H54 (cell line): ENCODE measurements at places on chromosomes 5 and 9.

- DNase-seq, result no peak
These were observed 16.8 kb downstream of the ALDOB start for GRCh38 chr9:101418518-101419430.

DNA sequence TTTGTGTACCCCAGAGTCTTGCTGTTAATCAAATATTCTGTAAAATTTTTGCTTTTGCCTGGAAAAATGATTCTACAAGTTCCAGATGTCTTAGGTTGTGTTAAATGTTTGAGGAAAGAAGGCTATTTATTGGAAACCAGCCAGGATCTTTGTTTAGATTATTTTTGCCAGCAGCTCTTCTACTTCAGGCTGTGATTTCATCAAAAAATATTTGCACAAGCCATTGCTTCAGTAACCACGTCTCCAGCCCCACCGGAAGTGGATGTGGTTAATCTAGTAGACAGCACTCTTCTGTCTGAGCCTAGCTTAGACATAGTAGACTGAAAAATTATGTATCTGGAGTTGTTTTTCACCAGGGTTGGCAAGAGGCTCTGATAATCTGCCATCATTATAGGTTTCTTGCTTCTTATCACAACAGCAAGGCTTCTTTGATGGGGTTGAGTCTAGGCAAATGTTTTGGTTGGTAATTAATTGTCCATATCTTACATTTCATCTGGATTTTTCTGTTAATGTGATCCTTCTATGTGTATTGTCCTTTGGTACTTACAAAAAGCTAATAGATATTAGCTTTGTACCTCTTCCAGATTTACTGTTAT is 17.1 kb downstream of the KCTD16 start:
- no peak for DNase-seq

DNA sequence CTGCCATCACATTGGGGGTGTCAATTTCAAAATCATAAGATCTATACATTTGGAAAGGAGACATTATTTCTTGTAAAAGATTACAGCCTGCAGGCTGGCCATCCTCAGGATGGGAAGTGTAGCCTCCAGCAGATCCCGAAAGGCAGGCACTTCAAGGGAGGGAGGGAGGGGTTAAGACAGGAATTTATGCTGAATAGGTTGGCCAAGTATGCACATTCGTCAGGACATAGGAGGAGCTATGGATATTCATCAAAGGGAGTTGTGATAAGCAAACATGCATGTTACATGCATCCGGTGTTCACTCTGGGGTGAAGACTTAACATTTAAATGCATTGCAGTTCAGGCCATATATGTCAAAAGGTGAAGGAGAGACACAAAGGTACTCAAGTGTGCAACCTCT is 119.4 kb downstream of the CEP120 start:
- no peak for DNase-seq

- peak; percentile 22 for DNase-seq
These were observed 831.8 kb downstream of the TAF11L14 start for GRCh38 chr5:18465833-18466681.

DNA sequence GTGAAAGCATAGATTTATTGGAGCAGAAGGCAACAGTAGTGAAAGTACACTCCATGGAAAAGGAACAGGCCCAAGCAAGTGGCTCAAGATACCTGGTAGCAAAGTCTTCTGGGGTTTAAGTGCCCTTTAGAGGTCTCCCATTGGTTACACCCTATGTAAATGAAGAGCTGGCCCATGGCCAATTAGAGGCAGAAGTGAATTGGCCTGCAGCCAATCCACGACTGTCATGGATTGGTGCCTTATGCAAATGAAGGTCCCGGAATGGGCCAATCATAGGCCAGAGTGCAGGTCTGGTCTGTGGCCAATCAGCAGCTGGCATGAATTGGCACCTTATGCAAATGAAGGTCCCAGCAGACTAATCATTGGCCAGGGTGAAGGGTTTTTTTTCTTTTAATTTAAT is 64.2 kb upstream of the PCSK5 start:
- no peak for DNase-seq
